Omental fat pad (tissue), 4 donors: ENCODE measurements at places on chromosomes 3 and 15.
A peak's percentile ranks its signal among the peaks of the same experiment; 100 is the strongest.

GRCh38 chr3:133970916-133971315 lies 58.8 kb downstream of the SLCO2A1 start:
- DNase-seq = no peak

DNA sequence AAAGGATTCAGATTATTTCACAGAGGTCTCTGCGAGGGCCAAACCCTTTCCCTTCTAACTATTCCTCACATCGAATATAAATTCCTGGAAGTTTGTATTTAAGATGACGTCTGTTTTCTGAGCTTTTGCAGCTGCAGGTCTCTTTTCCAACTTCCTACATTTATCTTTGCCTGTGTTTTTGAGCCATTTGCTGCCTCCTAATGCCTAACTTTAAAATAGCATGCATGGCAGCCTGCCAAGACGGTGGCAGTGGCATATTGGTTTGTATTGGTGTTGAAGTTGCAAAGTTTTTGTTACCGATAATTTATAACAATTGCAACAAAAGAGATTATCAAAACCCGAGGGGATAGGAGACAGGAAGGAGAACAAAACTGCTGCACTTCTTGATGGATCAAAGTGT lies 187.1 kb upstream of the DNAJC19 start:
- DNase-seq = peak; percentile 82

GRCh38 chr15:87492321-87492720 lies 764.2 kb downstream of the NTRK3 start:
- no peak for DNase-seq

GRCh38 chr3:54557538-54558428 lies 370.1 kb downstream of the LRTM1 start:
- no peak for DNase-seq

GRCh38 chr15:73994912-73995622 lies 551 bp downstream of the PML start:
- DNase-seq = no peak

- no peak for DNase-seq
Measured at GRCh38 chr15:70440416-70441138, 322.8 kb downstream of the UACA start.

- no peak for DNase-seq
Measured at GRCh38 chr3:58169371-58169770, 41.4 kb downstream of the DNASE1L3 start.

- DNase-seq = peak; percentile 82
Measured at GRCh38 chr3:170358042-170359010, 811 bp downstream of the SKIL start.

DNA sequence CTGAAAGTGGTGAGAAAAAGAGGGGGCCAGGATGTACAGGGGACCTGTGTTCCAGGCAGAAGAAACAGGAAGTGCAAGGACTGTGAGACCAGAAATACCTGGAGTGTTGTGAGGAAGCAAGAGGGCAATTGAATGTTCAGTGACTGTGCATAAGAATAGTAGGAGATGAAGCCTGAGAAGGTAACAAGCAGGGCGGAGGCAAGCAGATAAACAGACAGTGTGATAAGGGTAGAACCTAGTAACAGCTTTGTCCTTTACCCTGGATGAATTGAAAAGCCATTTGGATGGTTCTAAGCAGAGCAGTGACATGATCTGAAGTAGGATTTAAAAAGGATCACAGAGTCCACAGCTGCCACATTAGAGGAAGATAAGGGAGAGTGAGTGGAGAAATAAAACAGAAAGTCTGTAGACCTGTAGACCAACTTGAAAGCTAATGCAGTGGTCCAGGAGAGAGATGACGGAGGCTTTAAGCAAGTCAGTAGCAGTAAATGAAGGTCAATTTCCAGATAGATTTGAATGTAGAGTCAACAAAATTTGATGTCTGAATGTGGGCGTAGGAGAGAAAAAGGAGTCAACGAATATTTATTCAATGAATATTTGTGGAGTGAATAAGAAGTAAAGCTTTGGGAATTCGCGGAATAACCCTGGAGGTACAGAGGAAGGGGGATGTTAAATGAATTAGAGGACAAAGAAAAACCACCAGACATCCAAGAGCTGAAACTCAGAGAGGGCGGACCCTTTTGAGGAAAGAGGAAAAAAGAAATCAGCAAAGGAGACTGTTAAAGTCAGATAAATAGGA lies 4.2 kb upstream of the PLOD2 start:
- no peak for DNase-seq

- DNase-seq = no peak
Measured at GRCh38 chr3:15512166-15512565, 9.3 kb downstream of the COLQ start.

- no peak for DNase-seq
Measured at GRCh38 chr3:141430316-141430715, 56.5 kb upstream of the RASA2 start.

DNA sequence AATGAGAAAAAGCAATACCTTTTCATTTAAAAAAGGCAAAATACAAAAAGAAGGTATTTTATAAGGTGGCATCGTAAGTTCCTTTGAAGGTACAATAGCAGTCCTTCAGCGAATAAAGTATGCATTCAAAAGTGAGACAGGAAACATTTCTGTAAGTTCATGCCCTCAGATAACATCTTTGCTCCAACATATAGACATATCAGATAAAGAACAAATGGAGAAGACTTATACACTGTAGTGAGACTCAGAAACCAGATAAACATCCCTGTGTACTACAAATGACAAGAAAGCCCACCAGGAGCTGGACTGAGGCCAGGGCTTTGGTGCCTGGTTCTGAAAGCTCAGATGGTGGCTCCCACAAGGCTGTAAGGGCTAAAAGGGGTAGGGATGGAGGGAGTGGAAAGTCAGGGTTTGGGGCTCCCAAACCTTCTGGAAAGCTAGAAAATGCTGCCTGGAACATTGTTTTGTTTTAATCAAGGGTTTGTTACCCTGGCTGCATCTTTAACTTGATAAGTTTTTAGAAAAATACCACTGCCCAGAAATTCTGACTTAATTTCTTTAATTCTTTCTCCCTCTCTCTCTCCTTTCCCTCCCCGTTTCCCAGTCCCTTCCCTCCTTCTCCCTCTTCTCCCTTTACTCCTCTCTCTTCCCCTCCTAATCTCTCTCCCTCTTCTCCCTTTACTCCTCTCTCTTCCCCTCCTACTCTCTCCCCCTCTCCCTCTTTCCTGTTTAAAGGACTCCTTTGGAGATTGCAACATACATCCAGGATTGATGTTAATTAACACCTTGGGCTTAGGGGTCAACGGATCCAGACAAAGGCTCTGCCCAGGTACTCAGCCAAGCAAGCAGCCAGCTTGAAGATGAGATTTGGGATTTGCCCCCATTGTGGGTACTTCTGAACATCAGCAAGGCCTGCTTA lies 126.1 kb downstream of the AQP9 start:
- DNase-seq = no peak

DNA sequence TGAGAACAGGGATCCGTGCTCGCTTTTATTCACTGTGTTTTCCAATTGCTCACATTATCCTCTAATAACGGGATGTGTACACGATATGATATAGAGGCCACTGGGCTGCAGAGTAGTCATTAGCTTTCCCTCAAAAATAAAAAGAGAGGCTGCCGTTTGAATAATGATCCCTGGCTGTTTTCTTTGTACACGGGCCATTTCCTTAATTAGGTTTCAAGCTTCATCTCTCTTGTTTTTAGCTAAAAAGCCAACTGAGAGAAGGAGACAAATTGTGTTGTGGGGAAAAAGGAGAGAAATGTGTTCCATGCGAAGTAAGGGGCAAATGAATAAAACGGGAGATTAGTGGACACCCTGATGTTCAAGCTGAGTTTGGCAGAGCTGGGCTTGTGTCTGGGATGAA lies 174.2 kb downstream of the CACNA2D3 start:
- no peak for DNase-seq

DNA sequence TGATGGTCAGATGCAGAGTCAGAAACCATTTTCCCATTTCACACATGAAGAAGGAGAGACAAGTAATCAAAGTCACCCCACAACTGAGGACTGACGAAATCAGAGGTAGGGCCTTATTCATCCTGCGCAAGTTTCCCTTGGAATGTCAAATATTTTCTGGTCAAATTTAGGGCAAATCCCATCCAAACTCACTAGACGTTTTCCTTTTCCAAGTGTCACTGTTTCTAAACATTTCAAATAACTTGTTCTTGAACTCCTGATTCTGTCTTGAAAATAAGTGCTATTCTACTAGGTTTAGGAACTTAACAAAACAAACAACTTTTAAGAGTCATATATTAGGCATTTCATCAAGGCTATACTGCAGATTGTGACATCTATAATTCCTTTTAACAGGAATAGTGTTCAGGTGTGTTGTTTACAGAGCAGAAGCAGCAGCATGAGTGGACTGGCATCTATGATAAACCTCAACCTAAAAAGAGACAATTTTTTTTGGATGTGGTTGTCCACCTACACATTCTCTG lies 40.7 kb downstream of the SUMF1 start:
- DNase-seq = no peak

DNA sequence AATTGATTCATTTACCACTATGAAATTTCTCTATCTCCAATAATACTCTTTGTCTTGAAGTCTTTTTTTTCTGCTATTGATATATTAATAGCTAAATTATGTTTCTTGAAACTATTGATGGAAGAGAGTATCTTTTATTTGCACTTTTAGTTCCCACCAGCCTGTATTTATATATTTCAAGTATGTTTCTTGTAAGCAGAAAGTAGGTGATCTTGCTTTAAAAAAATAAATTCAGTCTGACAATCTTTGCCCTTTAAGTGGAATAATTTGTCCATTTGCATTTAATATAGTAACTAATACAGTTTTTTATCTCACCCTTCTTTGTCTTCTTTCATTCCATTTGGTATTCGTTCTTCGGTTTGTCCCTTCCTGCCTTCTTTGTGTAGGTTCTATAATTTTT lies 790.5 kb downstream of the MCTP2 start:
- DNase-seq = no peak

DNA sequence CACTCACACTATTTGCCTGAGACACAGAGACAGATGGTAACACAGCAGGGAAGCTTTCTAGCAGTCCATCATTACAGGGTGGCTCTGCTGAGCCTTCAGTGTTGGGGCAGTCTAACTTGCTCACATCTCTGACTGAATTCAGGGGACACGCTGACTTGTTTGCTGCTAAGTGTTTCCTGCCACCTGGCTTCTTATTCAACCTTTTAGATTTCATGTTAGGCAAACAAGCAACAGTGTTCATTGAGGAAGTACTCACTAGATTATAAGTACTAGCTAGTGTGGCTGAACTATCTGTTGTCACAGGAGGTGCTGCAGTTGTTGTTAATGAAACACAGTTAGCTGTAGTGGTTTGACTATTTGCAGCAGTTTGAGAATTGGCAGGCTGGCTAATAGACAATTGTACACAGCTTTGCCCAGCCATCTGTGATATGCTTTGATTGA lies 37.3 kb downstream of the USF3 start:
- DNase-seq = no peak

DNA sequence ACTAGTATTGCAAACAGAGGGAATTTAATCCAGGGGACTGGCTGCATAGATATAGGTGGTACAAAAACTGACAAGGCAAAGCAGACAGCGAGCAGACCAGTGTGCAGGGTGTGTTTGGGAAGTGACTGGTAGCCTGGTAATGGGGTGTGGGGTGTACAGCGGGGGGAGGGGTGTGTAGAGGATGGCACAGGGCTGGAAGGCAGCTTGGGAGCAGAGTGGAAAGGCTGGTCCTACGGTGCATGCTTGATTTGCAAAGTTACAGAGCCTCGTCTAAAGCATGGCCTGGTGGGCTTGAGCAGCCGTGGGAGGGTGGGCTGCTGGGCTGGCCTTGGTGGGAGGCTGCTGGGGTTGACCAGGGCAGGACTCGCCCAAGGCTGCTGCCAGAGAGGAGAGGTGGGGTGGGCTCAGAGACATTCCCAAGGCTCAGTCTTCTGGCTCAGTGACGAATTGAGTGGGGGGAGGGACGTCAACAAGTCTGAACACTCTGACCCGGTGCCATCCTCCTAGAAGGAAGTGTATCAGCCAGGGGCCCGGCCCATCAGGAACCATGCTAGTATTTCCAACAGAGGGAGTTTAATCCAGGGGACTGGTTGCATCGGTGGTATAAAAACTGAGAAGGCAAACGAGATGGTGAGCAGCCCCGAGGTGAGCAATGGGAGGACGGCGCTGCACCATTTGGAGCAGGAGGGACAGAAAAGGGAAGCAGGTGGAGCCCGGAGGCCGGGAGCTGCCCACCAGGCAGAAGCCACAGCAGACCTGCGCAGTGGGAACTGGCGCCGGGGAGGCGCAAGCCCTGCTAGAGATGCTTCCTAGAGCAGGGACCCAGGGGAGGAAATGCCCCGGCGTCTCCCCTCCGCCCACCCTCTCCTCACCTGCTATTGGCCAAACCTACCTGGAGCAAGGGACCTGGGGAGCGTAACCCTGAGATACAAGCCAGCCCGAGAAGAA lies 29.2 kb downstream of the CPN2 start:
- DNase-seq = no peak

- no peak for DNase-seq
Measured at GRCh38 chr3:142210144-142210543, 15.2 kb downstream of the GK5 start.

DNA sequence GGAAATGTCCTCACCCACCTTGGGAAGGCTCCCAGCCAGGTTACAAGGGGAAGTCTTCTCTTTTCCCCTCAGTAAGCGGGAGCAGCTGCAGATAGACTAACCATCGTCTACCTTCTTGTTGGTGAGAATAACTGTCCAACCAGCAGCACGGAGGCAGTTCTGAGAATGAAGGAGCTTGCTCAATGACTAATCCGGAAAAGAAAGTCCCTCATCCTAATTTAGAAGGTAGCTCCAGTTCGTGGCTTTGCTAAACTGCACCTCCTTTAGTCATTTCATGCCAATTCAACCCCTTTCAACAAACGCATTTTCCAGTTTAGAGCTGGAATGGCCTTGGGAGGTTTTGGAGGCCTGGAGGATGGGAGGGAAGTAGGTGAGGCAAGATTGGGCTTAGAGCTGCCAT lies 527.4 kb upstream of the PROK2 start:
- DNase-seq = no peak

- DNase-seq = no peak
Measured at GRCh38 chr15:81781395-81781794, 264.4 kb downstream of the MEX3B start.

DNA sequence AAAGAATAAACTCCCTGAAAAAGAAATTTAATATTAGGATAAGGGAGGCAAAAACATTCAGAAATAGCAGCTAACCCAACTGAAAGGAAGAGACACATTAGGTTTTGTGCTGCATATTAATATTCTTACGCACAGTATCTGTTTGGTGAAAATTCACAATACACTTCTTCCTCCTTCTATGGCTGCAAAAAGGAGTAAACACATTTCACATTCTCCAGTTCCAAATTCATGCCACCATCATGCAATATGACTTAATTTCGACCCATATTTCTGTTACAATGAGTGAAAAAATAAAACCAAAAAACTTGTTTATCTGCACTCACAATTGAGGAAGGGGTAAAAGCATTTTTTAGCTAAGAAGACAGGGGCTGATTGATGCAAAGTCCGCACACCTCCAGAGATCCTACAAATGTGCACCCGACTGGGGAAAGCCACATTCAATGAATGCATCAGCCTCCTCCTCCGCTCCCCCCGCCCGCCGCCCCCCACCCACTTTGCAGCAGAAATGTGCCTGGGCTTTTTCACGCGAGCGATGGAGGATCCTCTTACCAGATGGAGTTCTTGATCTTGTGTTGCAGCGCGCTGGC lies 1.0 kb downstream of the RFX7 start:
- DNase-seq = no peak

GRCh38 chr3:60809857-60810610 lies 441.2 kb downstream of the FHIT start:
- no peak for DNase-seq
